ENCODE measurements at places on chromosomes 1 and 21.

DNA sequence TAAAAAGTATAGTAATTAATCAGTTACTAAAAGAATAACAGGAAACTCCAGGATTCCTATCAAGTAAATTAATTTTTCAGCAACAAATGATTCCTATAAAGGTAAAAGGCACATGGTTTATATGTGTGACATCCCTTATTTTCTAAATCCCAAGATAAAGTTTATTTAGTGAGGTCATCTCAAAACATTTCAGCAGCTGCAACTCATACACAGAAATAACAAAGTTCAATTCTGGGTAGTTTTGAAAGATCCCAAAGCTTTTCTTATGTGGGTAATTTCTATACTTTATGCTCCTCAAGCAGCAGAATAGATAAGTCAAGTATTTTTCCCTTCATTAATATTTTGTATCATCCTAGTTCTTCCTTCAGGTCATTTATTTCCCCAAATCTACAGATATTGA, 117.7 kb downstream of the EIF4G3 start:
- no peak for DNase-seq

GRCh38 chr1:232044728-232045127, 418.1 kb downstream of the DISC1 start:
- no peak for DNase-seq

GRCh38 chr1:114061121-114061830, 82.0 kb downstream of the OLFML3 start:
- DNase-seq: no peak

- DNase-seq: no peak
These were observed 25.9 kb downstream of the RUNX3 start for GRCh38 chr1:24903955-24904730.

- DNase-seq: no peak
These were observed 195.3 kb downstream of the ZBTB18 start for GRCh38 chr1:244246334-244246733.

DNA sequence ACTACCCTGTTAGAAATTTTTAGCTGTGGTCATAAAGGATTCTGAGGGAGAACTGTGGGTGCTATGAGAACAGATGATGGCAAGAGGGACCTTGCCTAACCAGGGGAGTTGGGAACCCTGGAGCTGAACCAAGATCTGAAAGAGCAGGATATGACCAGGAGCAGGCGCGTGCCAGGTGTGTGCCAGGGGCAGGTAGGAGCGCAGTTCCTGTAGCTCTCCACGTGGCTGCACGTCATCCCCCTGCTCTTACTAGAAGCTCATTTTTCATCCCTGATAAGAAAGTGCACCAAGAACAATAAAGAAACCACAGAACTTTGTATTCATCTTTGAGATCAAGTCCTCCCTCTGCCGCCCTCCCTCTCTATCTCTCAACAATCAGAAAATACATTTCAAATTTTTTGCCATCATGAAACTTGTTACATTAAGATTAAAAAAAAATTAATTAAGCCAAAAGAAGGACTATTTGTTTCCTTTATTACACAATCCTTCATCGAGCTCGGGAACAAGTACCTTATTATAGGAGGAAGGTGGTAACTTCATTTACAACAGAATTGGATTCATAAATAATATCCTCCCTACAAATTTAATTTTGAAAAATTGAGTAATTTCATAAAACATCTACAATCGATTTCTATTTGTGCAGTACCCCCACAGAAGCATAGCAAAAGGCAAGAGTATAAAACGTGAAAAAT, 78.5 kb downstream of the SLC35F3 start:
- DNase-seq: no peak

GRCh38 chr21:34715518-34715917, 46.7 kb downstream of the CLIC6 start:
- no peak for DNase-seq

- no peak for DNase-seq
These were observed 365.5 kb upstream of the SGIP1 start for GRCh38 chr1:66168467-66168887.

DNA sequence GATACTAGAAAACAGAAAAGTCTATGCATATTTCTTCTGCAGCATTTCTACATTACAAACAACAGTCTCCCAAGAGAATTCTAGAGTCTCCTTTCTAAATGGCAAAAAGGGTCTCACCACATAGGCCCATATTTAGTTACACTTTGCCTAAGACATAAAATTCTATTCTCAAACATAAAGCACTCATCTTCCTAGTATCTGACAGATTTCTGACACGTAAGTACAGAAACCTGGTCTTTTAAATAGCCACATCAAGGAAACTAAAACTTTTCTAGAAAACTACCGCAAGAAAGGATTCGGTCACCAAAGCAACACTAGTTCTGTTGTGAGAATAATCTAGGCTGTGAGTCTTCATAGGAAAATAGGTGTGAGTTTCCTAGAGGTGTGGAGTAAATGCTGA, 33.6 kb upstream of the CTSK start:
- DNase-seq: no peak

GRCh38 chr1:117664314-117664713, 58.5 kb downstream of the TENT5C start:
- no peak for DNase-seq

GRCh38 chr1:30649321-30649991, 73.9 kb downstream of the MATN1 start:
- no peak for DNase-seq

DNA sequence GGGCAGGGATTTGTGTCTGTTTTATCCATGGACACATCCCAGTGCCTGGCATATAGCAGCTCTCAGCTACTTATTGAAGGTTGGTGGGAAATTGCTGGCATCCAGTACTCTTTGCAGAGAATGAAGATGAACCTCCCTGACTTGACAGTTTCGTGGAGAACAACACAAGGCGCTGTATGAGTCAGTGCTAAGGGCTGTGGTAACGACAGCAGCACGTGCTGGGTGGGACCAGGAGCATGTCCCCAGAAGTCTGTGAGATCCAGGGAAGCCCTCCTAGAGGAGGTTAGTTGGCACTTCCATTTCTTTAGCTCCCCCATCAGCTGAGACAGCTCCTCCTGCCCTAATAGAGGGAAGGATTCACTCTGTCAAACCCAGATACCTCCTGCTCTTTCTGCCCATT, 25.9 kb upstream of the IL19 start:
- no peak for DNase-seq

DNA sequence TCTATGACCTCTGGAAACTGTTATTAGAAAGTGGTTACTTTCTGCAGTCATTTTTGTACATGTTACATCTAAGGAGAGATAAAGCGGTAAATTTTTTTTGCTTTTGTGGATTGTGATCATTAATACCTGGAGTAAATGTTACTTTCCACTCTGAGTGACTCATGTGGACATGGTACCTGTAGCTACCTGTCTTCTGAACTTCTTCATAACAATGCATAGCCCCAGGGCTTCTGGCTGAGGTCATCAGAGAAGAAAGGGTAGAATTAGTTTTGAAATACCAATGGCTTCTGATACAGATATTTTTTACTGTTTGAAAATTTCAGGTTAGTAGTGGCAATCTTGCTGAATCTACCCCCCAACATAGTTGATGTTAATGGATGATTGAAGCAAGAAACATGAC, 489.3 kb downstream of the RWDD3 start:
- no peak for DNase-seq

- DNase-seq: no peak
These were observed 36.2 kb downstream of the SGIP1 start for GRCh38 chr1:66570196-66570595.

GRCh38 chr1:181104790-181105133, 16.3 kb downstream of the IER5 start:
- peak; percentile 12 for DNase-seq

GRCh38 chr21:46081022-46081861, 16.7 kb upstream of the COL6A2 start:
- no peak for DNase-seq

GRCh38 chr1:9606948-9607347, 18.2 kb downstream of the TMEM201 start:
- DNase-seq: no peak

DNA sequence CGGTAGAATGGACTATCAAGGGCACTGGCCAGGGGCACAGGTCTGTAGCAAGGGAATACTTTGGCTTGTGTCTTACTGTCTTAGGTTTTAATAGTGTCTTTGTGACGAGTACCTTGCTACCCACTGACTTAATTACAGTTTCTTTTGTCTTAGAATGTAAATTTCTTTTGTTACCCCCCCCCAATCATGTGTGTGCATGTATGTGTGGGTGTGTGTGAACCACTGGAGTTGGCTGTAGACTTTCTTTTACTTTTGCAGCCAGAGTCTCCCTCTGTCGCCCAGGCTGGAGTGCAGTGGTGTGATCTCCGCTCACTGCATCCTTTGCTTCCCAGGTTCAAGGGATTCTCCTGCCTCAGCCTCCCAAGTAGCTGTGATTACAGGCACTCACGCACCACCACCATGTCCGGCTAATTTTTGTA, 61.8 kb upstream of the CLDN14 start:
- no peak for DNase-seq

DNA sequence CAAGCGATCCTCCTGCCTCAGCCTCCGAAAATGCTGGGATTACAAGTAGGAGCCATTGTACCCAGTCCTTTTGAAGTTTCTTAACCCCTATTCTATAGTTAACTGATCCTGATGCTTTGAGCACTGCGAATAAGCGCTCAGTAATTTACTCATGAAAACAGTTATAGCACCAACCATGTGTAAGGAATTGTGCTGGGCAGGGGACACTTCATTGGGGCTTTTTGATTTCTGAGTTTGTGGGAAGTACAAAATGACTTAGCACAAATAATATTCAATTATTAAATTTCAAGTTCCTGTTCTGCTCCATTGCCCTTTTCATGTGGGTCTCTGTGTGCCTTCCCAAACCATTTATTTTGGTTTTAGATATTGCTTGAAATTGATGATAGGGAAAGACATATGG, 6.2 kb upstream of the HIPK1 start:
- no peak for DNase-seq

GRCh38 chr1:169132512-169133227, 26.2 kb downstream of the ATP1B1 start:
- DNase-seq: no peak

- no peak for DNase-seq
These were observed 5.0 kb upstream of the LRP8 start for GRCh38 chr1:53332833-53333232.

GRCh38 chr1:221648201-221648600, 93.7 kb downstream of the DUSP10 start:
- no peak for DNase-seq

DNA sequence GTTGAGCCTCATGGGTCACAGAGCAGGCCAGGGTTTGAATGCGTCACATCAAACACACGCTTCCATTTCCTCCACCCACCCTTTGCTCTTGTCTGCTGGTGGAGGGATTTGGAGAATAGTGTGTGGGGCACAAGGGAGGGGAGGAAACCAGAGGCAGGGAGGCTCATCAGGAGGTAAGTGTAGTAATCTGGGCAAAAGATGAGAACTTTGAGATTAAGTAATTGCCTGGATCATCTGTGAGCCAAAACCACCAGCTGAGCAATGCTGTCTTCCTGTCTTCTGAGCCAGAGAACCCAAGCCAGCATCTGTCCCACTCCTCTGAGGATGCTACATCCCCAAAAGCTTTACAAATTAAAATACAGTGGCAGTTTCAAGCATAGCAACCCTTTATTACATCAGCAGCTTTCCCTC, 45.2 kb downstream of the C8B start:
- DNase-seq: no peak

DNA sequence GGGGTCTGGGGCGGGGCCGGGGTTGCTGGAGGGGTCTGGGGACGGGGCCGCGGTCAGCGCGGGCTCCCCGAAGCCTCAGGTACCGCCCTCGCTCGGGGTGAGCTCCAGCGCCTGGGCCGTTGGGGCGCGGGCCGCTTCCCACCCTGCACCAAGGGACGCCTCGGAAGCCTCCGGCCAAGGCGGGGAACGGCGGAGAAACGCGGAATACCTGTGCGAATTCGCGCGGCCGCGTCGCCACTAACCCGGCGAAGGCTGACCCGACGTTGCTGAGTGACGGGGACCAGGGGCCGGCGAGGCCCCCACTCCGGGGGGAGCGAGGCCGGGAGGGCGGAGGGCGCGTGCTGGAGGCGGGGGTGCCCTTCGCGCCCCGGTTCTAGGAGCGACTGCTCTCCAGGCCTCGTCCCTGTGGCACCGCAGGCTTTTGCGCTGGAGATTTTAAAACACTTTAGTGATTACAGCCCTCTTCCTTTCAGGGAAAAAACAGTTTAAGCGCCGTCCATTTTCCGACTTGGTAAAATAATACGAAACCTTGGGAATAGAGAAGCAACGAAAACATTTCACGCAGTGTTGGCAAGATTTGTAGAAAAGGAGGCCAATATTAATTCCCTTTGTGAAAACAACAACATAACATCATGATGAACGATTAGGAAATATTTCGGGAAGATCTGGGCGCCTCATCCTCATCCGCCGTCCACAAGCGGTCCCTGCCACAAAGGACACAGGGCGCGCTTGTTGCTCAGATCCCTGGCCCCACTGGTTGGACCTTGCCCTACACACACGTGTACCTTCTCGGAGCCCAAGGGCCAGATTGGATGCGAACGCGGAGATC, 971 bp upstream of the GNG4 start:
- no peak for DNase-seq

GRCh38 chr1:202159534-202160371, 649 bp downstream of the PTPN7 start:
- peak; percentile 42 for DNase-seq

DNA sequence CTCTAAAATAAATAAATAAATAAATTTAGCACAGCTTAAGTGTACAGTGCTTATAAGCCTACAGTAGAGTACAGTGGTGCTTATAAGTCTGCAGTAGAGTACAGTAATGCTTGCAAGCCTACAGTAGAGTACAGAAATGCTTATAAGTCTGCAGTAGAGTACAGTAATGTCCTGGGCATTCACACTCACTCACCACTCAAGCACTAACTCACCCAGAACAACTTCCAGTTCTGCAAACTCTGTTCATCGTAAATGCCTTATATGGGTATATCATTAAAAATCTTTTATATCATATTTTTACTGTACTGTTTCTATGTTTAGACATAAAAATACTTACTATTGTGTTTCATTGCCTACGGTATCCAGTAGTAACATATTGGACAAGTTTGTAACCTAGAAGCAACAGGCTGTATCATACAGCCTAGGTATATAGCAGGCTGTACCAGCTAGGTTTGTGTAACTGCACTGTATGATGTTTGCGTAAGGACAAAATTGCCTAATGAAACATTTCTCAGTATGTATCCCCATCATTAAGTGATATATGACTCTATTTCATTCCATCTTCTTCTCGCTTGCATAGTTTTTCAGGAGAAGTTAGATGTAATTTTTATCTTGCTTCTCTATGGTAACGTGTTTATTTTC, 14.0 kb upstream of the S100B start:
- DNase-seq: no peak

DNA sequence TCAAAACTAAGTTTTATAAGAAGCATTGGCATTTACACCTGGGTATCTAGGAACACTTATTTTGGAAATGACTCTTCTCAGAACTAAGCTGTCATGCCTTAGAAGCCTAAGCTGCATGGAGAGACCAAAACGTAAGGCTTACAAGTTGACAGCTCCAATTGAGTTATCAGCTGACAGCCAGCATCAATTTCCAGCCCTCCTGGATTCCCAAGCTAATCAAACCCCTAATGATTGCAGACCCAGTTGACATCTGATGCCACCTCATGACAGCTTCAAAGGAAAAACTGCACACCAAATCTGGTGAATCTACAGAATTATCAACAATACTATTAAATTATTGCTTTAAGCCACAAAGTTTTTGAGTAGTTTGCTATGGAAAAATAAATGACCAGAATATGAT, 187.6 kb upstream of the PRMT6 start:
- DNase-seq: no peak

Data from stimulated activated CD4-positive, alpha-beta T cell treated with anti-CD3 and anti-CD28 coated beads, Interleukin-15, amount 100 ng/mL, for 1 hour (primary cell).